ENCODE measurements at places on chromosomes 11 and 22.

DNA sequence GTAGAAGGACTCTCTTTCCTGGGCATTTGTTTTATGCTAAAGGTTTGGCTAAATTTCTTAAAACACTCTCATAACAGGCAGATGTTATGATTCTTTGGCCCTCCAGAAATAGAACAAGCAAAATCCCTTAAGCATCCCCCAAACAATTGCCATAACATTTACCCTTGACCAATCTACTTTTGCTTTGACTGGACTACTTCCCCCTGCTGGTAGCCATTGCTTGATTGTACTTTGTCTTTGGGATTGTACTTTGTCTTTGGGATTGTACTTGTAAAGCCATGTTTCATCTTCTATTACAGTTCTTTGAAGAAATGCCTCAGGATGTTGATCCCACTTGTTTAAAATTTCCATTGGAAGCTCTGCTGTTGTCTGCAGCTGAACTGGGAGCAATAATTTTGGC, 53.3 kb upstream of the GLYAT start:
- no peak for DNase-seq

- DNase-seq: no peak
These were observed 52.8 kb downstream of the WT1 start for GRCh38 chr11:32382339-32383049.

GRCh38 chr11:85758026-85758425, 52.9 kb downstream of the SYTL2 start:
- no peak for DNase-seq

GRCh38 chr11:46127150-46127638, 5.9 kb upstream of the PHF21A start:
- DNase-seq: no peak

- DNase-seq: no peak
These were observed at the start of gene SLCO2B1 for GRCh38 chr11:75150879-75151278. SLCO2B1 (plus strand) TSS chr11:75151107; CDS start chr11:75151382, 275 bp downstream.

GRCh38 chr11:65611028-65611757, 2.8 kb downstream of the MAP3K11 start:
- DNase-seq: no peak

DNA sequence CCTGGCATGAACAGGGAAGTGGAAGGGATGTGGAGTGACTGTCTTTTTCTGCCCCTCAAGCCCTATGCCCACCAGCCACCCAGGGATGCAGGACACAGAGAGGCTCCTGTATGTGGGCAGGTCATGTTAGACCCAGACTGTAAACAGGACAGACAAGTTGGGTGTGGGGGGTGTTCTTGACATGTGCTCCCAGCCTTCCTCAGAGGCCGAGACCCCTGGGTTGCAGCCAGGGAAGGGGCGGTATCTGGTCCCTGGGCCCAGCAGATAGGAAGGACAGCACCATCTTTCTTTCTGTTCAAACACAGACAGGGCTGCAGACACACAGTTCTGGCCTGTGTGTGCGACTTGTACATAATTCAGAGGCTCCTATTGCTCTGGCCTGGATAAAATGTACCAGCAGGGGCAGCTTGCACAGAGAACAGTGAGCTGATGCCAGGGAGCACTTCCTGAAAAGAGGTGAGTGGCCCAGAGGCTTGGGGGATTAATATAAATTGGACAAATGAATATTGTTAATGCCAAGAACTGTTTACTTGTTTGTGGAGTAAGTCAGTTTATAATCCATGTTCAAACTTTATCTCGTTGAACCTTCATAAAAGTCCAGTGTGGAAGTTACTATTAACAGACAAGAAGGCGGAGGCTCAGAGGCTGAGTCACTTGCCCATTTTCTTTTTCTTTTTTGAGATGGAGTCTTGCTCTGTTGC, 16.6 kb downstream of the GDPD5 start:
- no peak for DNase-seq

GRCh38 chr11:126319374-126319740, 15.5 kb downstream of the DCPS start:
- no peak for DNase-seq

DNA sequence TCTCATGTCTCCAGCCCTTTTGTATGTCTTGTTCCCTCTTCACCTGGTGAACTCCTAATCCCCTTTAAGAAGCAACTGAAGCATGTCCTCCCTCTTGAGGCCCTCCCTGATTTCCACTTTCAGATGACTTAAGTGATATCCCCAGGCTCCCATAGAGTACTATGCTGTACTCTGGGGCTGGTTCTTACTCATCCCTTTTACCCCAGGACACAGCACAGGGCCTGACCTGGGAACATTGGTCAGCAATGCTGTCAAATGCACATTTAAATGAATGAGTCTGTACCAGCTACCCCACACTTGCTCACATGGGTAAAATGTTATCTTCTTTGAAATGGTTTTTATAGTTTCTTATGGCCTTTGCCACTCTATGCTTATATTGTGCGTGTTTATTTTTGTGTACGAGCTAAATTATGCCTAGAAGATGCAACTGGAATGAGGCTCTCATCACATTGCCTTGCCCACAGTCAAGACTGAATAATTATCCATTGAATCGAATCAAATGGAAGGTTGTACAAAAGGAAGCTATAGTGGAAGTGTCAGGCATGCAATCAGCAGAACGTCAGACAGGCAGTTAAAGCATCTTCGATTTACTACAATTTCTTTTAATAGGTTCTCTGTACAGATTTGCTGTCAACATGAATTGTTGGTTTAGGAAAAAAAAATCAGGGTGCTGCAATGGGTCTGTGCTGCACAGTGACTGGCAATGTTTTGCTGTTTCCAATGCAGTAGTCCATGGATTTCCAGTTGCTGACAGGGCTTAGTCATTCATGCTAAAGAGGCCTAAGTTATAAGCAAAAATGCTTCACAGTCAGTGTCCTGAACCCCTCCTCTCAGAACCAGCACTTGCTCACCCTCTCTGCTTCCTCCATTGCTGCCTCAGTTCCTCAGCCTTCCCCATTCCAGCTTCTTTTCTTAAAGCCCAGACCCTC, 79.5 kb downstream of the PARVA start:
- no peak for DNase-seq

- DNase-seq: no peak
These were observed 3.9 kb downstream of the TMEM134 start for GRCh38 chr11:67465189-67465510.

GRCh38 chr11:73787051-73787642, 527 bp upstream of the MRPL48 start:
- DNase-seq: no peak

DNA sequence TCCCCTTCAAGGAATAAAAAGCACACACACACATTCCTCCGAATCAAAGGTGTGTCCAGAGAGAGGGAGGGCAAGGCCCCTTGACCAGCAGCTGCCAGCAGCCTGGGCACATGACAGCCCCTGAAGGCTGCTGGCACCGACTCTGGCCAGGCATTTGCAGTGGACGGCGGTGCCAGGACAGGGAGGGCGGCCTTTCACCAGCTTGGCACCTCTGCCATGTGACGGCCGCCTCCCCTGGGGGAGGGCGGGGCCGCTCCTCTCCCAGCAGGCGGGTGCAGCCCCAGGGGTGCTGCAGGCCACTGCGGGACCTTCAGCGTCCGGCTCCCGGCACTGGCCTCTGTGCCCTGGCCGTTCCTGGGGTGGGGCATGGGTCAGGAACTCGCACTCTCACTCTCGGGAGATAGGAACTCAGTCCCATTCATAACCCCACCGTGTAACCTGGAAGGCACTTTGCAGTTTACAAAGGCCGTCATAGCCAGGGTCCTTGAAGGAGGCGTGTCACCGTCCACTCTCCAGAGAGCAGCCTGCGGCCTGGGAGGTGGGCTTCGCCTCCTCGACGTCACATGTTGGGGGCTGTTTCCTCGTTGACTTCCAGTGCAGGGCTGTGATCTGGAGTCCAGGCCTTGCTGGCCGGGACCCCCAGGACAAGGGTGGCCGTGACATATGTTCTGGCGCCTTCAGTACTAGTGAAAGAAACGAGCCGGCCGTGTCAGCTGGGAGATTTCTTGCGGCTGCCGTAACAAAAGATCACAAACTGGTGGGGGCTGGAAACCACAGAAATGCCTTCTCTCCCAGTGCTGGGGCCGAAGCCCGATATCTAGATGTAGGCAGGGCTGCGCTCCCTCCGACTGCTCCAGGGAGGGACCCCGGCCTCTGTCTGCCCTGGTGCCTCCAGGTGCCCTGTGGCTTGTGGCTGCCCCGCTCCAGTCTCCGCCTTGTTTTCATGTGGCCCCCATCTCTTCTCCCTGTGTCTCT, 39.9 kb upstream of the SMIM38 start:
- DNase-seq: no peak

- no peak for DNase-seq
These were observed 5.3 kb upstream of the MRGPRG start for GRCh38 chr11:3223932-3224381.

- DNase-seq: no peak
These were observed 22.0 kb upstream of the GRAMD4 start for GRCh38 chr22:46598224-46598623.

Data from GM06990 (cell line).